Left hindlimb (tissue), 1 donor: ENCODE measurements at places on chromosomes 2 and 18.
A peak's percentile ranks its signal among the peaks of the same experiment; 100 is the strongest.

DNA sequence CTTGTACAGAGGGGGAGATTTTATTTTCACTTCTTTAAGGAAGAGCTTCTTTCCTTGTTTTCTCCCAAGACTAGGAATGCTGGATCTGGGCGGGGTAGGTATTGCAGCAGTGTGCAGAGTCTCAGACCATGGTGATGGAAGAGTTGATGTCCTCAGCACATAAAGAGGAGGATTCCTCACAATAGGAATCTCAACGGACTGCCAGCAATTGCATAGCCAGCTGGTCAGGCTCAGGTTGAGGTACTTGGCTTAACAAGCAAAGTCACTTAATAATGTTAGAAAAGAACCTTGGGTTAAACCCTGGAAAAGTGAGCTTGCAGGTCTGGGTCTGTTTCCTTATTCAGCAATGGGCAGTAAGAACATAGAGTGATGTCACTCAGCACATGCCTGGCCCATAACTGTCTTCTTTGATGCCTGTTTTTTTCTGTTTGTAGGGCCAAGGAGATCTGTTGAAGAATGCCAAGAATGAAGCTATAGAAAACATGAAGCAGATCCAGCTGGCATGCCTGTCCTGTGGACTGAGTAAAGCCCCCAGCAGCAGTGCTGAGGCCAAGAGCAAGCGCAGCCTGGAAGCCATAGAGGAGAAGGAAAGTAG, 342.1 kb downstream of the PLCL1 start:
- DNase-seq = peak; percentile 37

DNA sequence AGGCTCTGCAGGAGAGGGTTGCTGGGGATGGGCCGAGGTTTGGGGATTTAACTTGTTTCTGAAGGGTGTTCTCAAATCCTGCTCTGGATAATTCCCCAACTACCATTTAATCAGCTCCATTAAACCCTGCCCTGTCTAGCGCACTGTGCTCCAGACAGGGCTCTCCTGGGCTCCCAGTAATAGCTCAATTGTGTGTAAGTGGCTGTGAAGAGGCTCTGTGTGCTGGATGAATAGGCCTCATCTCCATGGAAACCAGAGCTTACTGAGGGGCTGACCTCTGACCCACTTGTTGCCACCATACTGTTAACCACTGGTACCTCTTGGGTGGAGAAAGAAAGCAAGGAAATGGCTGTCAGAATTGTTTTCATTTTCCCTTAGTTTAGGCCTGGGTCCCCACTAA, 92.9 kb downstream of the TGOLN2 start:
- DNase-seq = no peak

- DNase-seq = no peak
Measured at GRCh38 chr2:45177870-45178269, 168.6 kb upstream of the SIX2 start.

DNA sequence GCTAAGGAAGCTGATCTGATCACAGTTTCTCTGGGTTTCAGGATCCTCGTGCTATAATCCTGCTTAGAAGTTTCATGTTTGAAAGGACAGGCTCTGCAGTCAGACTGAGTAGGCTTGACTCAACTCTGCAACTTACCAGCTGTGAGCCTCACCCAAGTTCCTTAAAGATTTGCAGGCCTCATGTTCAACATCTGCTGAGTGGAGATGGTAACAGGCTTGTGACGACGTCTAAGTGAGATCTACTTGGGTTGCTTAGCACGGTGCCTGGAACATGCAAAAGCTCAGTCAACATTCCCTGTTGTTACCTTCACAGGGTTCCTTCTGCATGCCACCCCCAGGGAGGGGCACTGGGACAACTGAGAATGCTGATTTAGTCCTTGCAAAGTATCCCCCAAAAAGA, 164.2 kb downstream of the C1D start:
- DNase-seq = no peak

DNA sequence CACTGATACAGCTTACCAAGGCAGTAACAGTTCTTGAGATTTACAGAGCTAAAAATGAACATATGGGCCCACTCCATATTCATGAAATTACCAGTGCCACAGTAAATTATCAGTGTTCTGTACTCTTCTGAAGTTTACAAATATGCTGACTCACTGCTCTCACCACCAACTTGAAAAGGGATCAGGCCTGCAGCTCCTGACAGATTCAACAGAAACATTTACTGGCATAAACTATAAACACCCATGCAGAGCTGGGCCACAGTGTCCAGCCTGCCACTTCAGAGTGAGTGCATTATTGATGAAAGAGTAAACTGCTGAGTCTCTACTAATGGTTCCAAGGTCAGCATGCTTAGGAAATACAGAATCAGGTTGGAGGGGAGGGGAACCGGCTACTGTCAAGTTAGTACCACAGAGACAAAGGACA, 83.1 kb downstream of the FARSB start:
- no peak for DNase-seq

- no peak for DNase-seq
Measured at GRCh38 chr2:32719933-32720716, 92.3 kb downstream of the TTC27 start.

GRCh38 chr2:205682239-205682970, at the start of gene NRP2:
TSS of gene NRP2 (plus strand) at chr2:205682501. CDS start at chr2:205683291, 790 bp downstream.
- peak; percentile 90 for DNase-seq

DNA sequence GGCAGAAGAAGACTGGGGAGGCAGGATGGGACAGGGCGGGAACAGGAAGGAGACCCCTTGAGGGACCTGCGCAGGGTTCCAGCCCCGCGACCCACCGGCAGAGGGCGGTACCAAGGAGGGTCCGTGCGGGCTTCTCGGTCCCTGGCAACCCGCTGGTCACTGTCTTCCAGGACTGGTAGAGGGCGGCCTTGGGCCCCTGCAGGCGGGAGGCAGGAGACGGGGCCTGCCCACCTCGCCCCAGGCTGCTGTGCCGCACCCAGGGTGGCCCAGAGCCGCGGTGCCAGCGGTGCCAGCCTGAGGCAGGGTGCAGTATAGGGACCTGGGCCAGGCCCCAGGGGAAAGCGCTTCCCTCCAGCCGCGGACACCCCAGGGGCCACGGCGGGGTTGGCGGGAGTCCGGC, 34.5 kb downstream of the NEURL3 start:
- DNase-seq = no peak

- no peak for DNase-seq
Measured at GRCh38 chr2:70935468-70936164, at the start of gene ATP6V1B1. TSS of gene ATP6V1B1 (plus strand) at chr2:70935900. CDS start at chr2:70935955, 55 bp downstream.

GRCh38 chr2:154133823-154134222, 262.1 kb downstream of the GALNT13 start:
- DNase-seq = no peak

- no peak for DNase-seq
Measured at GRCh38 chr2:175984846-175985245, 17.2 kb downstream of the LNPK start.

DNA sequence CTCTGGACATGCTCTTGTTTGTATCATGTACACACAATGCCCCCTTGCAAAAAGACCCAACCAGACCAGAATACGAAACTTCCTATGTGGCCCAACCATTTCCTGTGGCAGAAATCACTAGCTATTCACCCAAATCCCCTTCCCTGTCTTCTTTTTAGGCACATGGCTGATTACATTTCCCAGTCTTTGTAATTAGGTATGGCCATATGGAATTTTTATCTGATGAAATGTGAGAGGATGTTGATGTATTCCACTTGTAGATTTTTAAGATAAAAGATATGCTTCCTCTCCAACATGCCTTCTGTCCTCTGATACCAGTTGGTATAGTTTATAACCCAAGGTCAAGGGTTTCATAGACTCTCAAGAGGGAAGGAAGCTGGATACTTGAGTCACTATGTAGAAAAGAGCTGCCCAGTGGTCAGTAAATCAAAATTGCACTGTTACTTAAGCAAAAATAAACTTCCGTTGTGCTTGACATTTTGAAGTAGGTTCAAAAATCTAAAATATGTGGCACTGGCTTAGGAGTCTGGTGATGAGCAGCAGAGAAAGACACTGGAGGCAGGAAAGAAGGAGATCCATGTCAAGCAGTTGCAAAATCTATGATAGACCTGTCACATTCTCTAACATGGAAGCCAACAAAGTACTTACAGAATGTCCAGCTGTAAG, 297.4 kb downstream of the SMAD2 start:
- no peak for DNase-seq

- DNase-seq = no peak
Measured at GRCh38 chr2:164538240-164538866, 82.9 kb downstream of the GRB14 start.

DNA sequence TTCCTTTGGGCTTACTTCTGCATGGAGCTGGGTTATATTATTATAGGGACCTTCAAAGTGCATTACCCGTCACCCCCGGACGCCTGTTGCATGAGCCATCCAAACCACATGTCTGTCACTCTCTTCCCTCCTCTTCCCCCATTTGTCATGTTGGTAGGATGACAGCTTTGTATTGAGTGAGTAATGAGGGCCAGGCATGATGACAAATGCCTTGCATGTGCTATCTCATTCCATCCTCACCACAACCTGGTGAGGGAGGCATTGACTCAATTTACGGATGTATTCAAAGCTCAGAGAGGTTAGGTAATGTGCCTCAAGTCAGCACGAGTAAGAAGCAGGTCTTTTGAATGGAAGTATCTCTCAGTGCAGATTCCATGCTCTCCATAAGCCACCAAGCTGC, 510.5 kb upstream of the TNP1 start:
- no peak for DNase-seq

GRCh38 chr2:37869304-37869703, 55.8 kb upstream of the RMDN2 start:
- DNase-seq = no peak

- DNase-seq = peak; percentile 49
Measured at GRCh38 chr2:73418343-73418742, 32.7 kb downstream of the ALMS1 start.

GRCh38 chr2:188349019-188349418, 57.3 kb downstream of the GULP1 start:
- DNase-seq = no peak

GRCh38 chr2:128214866-128215460, 103.7 kb downstream of the HS6ST1 start:
- no peak for DNase-seq
